Effector CD4-positive, alpha-beta T cell (primary cell): ENCODE measurements at places on chromosomes 7 and 10.
A peak's percentile ranks its signal among the peaks of the same experiment; 100 is the strongest.

DNA sequence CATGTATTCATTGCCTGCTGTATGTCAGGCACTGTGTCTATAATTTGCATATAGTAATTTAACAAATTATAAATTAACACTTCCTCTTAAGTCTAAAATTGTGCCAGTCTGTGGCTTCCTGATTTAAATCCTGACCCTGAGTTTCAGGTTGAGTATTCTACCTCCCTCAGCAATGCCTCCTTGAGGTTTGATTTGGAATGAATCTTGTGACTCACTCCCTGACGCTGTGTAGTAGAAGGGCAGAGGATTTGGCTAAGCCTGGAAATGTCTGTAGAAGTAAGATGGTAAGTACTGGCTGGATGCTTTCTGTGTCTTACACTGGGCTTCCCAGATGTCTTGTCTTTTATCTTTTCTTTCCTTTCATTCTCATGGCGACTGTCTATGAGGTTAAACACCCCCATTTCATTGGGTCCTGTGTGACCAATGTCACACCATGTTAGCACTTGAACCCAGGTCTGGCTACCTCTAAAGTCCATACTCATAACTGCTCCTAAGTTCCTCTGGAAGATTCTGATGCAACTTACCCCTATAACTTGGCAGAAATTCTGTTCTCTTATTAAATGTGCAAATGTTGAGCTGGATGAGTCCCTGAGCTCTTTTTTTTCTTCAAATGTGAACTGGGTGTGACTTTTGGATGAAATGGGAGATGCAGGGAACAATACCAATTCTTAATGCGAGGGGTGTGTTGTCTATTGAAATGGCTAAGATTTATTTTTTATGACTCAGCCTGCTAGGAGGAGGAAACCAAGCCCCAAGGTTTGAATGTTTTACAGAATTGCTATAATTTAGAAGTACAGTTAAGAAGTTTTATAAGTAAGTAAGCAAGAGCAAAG is 48.5 kb downstream of the PLCE1 start:
- DNase-seq = no peak

- no peak for DNase-seq
Measured at GRCh38 chr7:7582596-7582995, 15.9 kb downstream of the MIOS start.

GRCh38 chr7:131606346-131607290 is 50.2 kb upstream of the PODXL start:
- DNase-seq = no peak

- no peak for DNase-seq
Measured at GRCh38 chr7:128792471-128793180, 858 bp downstream of the CCDC136 start.

DNA sequence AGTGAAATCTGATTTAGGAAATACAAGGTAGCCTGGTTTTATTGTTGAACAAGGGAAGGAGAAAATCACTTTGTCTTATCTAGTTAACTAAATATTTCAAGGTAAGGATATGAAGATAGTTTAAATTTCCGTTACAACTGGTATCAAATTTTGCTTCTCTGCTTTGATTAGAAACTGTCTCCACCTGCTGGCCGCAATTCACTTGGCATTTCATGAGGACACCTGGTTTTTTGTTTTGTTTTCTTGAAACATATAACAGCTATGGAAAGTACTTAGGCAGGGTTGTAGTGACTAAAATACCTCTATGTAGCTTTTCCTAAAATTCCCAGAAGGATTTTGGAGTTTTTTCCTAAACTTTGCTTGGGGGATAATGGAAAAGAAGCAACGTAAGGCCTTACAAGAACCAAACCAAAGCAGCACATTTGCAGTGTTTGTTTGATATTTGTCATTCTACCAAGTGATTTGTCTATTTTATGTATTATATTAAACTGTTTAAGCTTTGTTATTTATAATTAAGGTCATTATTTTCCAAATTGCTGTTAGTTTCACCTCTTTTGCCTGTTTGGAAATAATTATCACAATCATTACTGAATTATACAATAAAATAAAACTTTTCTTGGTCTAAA is 73.6 kb downstream of the AHCYL2 start:
- DNase-seq = peak; percentile 27

DNA sequence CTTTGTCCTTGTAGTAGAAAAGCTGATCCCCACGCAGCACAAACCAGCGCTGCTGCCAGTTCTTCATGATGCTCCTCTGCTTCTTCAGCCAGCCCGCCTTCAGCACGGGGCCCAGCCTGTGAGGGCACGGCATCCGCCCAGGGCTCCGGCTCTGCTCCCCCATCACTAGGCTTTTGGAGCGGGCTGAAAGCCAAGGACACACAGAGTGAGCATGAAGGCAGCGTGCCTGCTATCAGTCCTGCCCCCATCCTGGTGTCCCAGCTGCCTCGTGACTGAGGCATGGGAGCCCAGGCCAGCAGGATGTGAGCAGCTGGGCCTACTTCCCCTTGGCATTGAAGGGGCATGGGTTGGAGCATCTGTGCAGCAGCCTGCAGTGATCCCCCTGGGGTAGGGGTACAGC is 21.9 kb downstream of the ARHGAP22 start:
- DNase-seq = no peak

DNA sequence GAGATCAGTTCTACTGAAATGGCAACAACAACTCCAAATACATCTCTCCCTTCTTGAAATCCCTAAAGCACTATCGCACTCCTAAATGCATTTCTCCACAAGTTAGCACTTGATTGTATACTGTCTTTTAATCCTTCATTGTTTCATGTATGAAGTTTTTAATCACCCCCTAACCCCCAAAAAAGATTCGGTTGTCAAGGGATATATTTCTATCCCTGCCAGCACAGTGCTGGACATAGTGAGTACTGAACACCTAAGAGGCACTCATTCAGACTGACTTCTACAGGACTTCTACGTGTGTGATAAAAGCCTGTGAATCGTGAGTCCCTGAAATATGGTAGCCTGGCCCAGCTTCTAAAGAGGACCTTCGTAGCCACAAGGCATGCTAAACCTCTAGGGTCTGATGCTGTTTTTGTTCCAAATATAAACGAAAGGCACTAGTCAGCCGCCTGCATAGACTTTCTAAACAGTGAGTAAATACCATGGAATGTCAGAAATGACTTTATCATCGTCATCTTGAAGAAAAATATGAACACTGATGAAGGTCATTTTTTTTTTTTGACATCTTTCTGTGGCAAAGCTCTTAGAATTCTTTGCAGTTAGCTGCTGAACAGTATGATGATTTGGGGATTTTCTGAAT is 14.6 kb upstream of the ZSCAN21 start:
- no peak for DNase-seq

DNA sequence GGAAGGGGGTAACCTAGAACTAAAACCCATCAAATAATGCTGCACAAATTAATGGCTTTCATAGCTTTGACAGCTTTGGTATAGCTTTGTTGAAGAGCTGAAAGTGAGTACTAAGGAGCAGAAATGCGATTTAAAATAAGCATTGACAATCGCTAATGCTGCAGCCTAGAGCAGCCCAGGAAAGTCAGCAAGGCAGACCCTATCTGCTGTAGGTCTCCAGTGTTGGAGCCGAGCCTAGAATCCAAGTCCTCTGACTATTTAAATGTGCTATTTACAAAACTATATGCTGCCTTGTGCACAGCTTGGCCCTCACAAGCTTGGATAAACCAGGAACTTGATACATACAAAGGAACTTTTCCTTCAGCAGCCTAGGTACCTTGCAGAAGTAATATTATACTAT is 64.9 kb upstream of the ASAH2 start:
- no peak for DNase-seq

DNA sequence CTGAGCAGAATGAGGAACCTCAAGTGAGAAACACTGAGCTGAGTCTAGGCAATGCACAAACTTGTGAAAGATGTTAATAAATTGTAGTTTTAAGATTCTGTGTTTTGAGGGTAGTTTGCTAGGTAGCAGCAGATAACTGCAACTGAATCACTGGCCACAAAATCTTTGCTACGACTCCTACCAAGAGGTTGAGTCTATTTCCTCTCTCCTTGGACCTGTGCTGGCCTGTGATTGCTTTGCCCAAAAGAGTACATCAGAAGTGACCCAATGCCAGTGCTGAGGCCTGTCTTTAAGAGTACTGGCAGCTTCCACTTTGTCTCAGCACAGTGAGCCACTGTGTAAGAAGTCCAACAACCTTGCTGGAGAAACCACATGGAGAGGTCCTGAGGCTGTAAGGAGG is 11.9 kb upstream of the TSPAN13 start:
- DNase-seq = no peak

DNA sequence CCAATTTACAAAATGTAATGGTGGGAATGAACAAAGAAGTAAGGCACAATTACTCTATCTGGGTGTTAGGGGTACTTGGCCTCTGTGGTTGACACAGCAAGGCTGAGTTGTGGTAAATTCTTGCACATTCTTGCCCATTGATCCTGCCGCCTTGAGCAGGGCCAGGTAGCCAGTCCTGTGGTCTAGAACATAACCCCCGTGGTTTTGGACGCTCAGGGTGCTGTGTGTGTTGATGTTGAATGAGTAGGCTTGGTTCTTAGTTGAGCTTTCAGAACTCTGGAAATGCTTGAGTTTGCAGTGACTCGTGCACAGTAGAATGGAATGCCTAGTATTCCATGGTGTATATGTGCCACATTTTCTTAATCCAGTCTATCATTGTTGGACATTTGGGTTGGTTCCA is 42.3 kb upstream of the CDHR3 start:
- no peak for DNase-seq

GRCh38 chr7:77822269-77822668 is 23.7 kb downstream of the PHTF2 start:
- no peak for DNase-seq

DNA sequence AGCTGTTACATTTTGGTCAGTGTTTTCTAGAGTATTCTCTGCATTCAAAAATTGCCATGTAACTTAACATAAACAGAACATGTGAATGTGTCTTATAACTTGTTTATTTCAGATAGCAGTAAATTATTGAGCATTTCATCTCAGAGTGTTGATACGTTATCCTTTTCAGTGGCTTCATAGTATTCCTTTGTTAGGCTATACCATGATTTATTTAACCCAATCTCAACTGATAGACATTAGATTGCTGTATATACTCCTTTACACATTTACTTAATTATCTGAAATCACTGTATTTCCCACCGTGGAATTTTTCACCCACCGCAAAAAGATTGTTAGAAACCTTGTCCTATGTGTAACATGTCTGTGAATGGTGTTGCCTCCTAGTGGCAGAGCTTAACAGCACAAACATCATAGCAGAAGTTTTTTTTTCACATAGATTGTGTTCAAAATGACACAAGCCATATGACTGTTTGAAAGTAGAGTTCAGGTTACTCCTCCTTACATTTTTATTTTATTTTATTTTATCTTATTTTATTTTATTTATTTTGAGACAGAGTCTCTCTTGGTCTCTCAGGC is 21.4 kb downstream of the SLF2 start:
- DNase-seq = no peak

- no peak for DNase-seq
Measured at GRCh38 chr7:82957521-82957920, 205.2 kb downstream of the PCLO start.

- no peak for DNase-seq
Measured at GRCh38 chr7:134059921-134060320, 67.2 kb upstream of the LRGUK start.

DNA sequence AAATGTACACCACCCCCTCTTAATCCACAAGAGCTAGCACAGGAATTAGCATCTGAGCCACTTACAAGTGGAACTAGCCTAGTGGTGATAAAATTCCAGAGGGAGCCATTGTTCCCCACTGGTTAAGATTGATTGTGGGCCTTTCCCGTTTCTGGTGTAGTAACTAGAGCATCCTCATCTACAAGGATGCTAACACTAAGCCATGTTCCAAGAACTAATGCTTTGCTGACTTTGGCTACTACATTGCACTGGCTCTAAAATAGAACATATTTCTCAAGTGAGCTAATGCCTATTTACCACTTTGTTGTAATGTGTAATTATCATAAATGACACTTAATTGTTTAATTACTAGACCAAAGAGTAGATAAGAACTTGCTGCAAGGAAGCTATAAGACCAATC is 143.7 kb downstream of the FZD1 start:
- no peak for DNase-seq

DNA sequence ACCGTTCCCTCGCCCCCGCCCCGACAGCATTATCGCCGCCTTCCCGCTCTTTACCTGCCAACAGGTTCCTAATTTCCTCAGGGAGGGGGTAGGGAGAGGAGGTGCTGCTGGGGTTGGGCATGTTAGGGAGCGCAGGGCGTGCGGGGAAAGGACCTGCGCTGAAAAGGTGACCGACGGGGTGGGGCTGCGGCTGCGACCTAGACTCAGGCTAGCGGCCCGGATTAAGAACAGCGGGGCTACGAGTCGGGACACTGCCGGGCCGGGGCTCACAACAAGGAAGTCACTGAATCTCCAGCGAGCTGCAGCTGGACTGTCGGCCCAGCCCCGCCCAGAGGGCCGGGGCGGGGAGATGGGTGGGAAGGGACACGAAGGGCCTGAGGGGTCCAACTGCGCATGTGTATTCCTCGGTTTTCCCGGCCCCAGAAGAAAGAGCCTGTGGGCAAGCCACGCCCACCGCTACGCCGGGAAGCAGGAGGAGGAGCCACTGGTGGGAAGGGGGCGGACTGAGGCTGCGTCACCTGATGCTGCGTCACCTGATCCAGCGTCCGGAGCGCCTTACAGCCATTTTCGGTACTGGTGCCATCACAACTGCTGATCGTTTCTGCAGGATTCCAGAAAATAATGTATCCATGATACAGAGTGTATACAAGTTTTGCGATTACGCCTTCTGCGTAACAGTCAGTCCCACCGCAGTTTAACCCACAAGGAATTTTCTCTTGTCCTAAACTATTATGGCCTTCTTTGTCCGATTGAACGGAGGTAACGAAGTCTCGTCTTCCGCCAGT is at the start of gene SKAP2:
SKAP2 (minus strand) TSS at position 282 of the 785 bp plus-strand sequence; CDS start at position 121, 161 bp downstream.
- DNase-seq = peak; percentile 60
